Body of pancreas (tissue), 4 donors: ENCODE measurements at places on chromosomes 11 and 22. TPM values are rescaled to one million over a fixed set of nuclear protein-coding genes. Genes with fewer than 3 reads are reported as not detected.

Gene GGTLC2
- total RNA-seq, result not detected

Gene LMO1
- total RNA-seq, result 1.6 TPM

Gene LAYN
- 8.3 TPM for total RNA-seq

DNA sequence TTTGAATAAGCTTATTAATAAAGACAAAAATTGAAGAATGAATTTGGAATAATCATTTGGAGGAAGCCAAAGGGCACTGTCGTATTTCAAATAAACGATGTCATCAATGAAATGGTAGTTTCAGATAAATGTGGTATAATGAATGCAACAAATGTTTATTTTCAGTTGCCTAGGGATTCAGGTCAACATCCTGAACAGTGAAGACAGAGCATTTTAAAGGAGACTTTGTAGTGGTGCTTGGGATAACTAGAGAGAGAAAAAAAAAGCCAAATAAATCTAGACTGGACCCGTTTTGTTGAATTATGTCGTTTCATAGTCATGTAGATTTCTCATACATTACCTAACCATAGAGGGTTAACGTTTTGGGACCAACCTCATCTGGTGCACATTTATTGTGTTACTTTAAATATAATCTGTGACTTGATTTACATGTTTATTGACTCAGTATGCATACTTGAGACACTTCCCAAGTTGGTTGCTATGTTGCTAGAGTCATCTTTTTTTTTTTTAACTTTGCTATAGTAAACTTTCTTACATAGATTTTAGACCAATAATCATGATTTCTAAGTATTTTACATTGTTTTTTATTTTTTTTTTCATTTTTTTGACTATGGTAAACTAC, 111.1 kb downstream of the NCAM1 start:
- no peaks in the 10 kb centered on the region for H3K27me3 ChIP-seq
- H3K4me1 ChIP-seq, result no peaks in the 10 kb centered on the region
- no peak overlapping the region for H3K27ac ChIP-seq
- H3K4me3 ChIP-seq, result no peak overlapping the region

DNA sequence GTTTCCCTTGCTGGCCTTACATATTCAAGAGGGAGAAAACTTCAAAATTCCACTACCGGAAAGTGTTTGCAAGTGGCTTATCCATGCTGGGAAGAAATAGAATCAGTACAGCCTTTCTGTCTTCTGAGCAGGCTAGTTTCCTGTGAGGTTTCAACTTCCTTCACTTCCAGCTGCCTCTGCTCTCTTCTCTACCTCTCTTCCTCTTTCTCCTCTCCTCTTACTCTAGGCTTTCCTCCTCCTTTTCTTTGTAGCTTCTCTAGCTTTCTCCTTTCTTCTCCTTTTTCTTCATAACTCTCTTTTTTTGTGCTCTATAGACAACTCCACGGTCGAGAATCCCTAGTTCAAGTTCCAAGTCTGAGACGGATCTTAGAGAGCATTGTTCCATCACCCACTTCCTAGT, 421.8 kb downstream of the ETS1 start:
- H3K4me3 ChIP-seq, result no peak overlapping the region
- DNase-seq, result no peak
- H3K36me3 ChIP-seq, result no peaks in the 10 kb centered on the region
- H3K27me3 ChIP-seq, result no peaks in the 10 kb centered on the region
- H3K27ac ChIP-seq, result no peak overlapping the region
- H3K4me1 ChIP-seq, result no peaks in the 10 kb centered on the region

DNA sequence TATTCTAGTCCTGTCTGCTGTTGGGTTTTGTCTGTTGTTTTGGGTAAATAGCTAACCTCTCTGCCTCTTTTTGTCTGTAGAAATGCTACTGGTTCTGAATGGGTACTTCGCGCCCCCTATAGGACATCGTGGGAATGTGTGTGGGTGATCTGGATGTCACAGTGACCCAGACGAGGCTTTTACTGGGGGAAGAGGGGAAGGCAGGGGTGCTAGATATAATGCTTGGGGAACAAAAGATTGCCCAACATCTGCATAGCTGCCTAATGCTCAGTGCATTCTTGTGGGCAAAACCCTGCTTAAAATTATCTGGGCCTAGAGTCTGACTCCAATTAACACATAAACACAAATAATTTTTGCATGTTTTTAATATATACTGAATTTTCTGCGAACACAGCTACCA, 57.7 kb downstream of the BMAL1 start:
- no peaks in the 10 kb centered on the region for H3K27me3 ChIP-seq
- peaks cover 58% of the 10 kb centered on the region for H3K4me1 ChIP-seq
- H3K4me3 ChIP-seq, result no peak overlapping the region
- no peak overlapping the region for H3K27ac ChIP-seq
- peak; percentile 70 for DNase-seq

GRCh38 chr11:108697872-108698473, 33.1 kb downstream of the DDX10 start:
- H3K4me1 ChIP-seq, result no peaks in the 10 kb centered on the region
- peak; percentile 50 for DNase-seq
- no peaks in the 10 kb centered on the region for H3K27me3 ChIP-seq
- no peak overlapping the region for H3K27ac ChIP-seq
- H3K4me3 ChIP-seq, result no peak overlapping the region

- no peak for DNase-seq
- no peak overlapping the region for H3K4me3 ChIP-seq
- no peak overlapping the region for H3K27ac ChIP-seq
- no peaks in the 10 kb centered on the region for H3K27me3 ChIP-seq
These were observed 48.2 kb downstream of the CCDC83 start for GRCh38 chr11:85903406-85903805.

- DNase-seq, result no peak
- no peaks in the 10 kb centered on the region for H3K36me3 ChIP-seq
- H3K27ac ChIP-seq, result peak overlapping the region; percentile 30
- no peak overlapping the region for H3K4me3 ChIP-seq
- H3K4me1 ChIP-seq, result peaks cover 16% of the 10 kb centered on the region
These were observed 24.9 kb downstream of the LRRC10B start for GRCh38 chr11:61533401-61533800.

DNA sequence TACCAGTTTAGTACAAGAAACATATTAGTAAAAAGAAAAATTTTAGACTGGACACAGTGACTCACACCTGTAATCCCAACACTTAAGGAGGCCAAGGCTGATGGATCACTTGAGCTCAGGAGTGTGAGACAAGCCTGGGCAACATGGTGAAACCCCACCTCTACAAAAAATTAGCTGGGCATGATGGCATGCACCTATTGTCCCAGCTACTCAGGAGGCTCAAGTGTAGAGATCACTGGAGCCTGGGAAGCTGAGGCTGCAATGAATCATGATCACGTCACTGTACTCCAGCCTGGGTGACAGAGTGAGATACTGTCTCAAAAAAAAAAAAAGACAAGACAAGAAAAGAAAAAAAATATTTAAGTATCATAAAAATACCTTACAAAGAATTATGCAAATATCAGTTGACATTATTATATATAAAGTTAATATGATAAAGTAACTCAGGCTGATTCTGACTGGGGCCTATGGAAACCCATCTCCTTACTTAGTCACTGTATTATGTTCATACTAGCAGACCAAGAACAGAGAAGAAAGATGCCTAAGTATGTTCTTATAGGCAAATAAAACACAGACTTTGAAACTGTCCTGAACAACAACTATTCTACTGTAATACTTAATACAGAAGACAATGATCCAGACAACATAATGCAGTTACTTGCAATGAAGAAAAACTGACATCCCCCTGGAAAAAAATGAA, 27.3 kb downstream of the FAM168A start:
- no peak overlapping the region for H3K4me3 ChIP-seq
- H3K27me3 ChIP-seq, result no peaks in the 10 kb centered on the region
- no peaks in the 10 kb centered on the region for H3K36me3 ChIP-seq
- DNase-seq, result no peak
- H3K27ac ChIP-seq, result no peak overlapping the region

- no peak for DNase-seq
- no peak overlapping the region for H3K4me3 ChIP-seq
- H3K27me3 ChIP-seq, result no peaks in the 10 kb centered on the region
- no peak overlapping the region for H3K27ac ChIP-seq
- H3K4me1 ChIP-seq, result no peaks in the 10 kb centered on the region
- no peaks in the 10 kb centered on the region for H3K36me3 ChIP-seq
These were observed 9.8 kb downstream of the MMP20 start for GRCh38 chr11:102615077-102615893.

- H3K4me3 ChIP-seq, result no peak overlapping the region
- H3K27ac ChIP-seq, result no peak overlapping the region
- no peaks in the 10 kb centered on the region for H3K36me3 ChIP-seq
- DNase-seq, result no peak
- H3K27me3 ChIP-seq, result no peaks in the 10 kb centered on the region
These were observed 152.0 kb downstream of the LRRC4C start for GRCh38 chr11:41307296-41308080.
